ENCODE measurements at places on chromosomes 3 and 15.
A peak's percentile ranks its signal among the peaks of the same experiment; 100 is the strongest.

GRCh38 chr3:129747136-129747535 lies 140.7 kb upstream of the PLXND1 start:
- ATAC-seq = no peak

- ATAC-seq = no peak
Observed at GRCh38 chr3:194995334-194995733, 275.6 kb downstream of the XXYLT1 start.

DNA sequence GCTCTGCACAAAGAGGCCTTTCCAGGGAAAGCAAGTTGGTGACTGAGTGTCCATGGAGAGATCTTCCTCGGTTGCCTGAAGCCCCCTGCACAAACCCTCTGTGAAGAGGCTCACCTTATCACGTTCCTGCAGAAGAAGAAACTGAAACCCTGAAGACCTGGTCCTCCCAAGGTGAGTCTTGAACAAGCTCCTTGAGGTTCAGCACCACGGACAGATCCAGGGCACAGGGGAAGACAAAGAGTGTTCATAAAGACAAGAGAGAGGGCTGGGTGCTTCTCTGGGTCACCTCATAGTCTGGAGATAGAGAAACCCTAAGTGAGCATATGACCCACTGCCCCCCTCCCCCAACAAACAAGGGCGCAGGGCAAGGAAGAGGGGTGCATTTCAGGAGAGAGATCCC lies 21.7 kb upstream of the TBC1D21 start:
- no peak for ATAC-seq

- peak; percentile 67 for ATAC-seq
Observed at GRCh38 chr3:100254168-100254777, 6.5 kb upstream of the TBC1D23 start.

DNA sequence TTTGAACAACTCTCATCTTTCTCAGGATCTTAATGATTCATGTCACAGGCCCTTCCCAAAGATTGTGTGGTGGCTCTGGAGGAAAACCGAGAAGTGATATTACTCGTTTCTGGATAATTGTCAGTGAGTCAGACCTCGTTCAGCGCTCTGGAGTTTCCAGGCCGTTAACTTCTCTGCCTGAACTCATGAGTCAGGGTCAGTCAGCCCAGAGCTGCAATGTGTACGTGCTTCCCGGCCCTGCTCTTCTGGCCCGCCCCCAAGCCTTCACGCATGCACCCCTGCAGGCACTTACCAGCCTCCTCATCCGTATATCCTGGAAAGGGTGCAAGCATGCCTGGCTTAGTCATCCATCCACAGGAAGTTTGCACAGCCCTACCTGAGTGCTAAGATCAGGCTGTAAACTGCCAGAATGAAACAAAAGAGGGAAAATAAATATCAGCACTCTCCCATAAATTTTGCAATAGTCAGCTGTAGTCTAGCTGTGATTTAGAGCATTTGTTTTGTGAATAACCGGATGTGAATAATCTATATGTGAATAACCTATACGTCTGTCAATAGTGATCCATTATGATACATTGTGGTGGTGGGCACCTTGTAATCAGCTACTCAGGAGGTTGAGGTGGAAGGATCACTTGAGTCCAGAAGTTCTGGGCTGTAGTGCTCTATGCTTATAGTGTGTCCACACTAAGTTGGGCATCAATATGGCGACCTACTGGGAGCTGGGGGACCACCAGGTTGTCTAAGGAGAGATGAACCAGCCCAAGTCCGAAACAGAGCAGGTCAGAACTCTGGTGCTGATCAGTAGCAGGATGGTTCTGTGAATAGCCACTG lies 35.3 kb upstream of the SEMA4B start:
- peak; percentile 97 for ATAC-seq

DNA sequence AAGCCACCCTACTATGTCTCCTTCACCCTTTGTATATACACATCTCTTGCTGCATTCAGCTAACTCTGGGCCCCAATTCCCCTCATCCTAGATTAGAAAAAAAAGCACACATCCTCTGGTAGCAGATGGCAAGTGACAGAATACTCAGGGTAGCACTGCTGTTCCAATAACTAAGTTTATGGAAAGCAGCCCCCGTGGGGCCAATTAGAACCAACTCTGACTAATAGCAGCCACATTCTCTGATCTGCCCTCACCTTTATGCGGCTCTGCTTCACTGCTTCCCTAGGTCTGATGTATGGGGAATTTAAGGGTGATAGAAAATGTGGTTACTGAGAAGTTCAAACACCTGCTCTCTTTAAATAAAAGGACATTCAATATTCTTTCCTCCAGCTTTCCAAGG lies 74.9 kb upstream of the SETMAR start:
- no peak for ATAC-seq

GRCh38 chr3:110391640-110392395 lies 679.8 kb upstream of the NECTIN3 start:
- no peak for ATAC-seq

Data from activated T-helper 17 cell treated with anti-CD3 and anti-CD28 coated beads, Interleukin-2, amount 50 U/mL, for 72 hours (primary cell).